H54 (cell line): ENCODE measurements at places on chromosomes 12 and 14.

DNA sequence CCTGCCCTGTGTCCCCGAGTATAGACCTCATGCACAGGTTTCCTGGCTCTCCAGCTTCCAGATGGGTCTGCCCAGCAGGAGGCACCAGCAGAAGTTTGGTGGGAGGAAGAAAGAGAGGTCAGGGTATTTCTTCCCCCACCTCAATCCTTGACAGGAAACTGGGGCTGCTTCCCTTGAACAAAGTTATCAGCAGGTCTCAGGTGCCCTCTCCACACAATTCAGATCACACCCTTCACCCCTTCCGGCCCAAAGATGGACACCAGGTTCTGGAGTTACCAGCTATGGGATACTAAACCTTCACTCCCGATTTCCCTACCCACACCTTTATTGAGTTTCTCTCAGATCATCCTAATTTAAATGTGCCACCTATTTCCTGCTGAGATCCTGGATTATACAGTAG, 1.2 kb downstream of the SART3 start:
- DNase-seq = no peak

GRCh38 chr14:66087231-66087630, 398.9 kb upstream of the CCDC196 start:
- no peak for DNase-seq

DNA sequence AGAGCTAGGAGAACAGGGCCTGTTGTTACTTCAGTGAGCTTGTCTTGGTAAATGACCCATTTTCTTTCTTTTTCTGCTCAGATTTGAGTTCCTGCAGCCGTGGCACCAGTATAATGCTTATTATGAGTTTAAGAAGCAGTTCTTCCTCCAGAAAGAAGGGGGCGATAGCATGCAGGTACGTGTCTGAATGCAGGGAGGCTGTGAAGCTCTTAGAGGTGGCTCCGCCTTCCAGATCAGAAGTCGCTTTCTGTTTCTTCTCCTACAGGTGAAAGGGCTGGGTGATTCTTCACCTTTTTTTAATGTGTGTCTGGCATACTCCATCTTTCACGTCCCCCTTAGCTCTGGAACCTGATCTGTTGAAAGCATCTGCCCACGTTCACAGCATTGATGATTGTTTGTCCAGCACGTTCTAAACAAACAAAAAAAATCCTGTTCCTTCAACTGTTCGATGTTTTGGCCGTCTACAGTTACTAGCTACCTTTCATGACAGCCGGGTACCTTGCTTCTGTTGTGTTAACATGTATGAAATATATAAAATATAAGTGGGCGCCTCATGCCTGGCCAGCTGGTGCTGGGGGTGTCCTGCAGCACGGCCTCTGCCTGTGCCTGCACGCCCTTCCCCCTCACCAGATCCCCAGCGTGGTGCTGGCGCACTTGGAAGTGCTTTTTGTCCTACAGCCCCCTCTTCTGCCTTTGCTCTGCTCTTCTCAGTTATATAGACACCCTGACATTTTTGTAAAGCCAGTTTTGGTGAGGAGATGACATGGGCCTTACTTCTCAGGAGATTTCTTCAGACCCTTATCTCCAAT, 44.6 kb downstream of the SFSWAP start:
- peak; percentile 33 for DNase-seq

DNA sequence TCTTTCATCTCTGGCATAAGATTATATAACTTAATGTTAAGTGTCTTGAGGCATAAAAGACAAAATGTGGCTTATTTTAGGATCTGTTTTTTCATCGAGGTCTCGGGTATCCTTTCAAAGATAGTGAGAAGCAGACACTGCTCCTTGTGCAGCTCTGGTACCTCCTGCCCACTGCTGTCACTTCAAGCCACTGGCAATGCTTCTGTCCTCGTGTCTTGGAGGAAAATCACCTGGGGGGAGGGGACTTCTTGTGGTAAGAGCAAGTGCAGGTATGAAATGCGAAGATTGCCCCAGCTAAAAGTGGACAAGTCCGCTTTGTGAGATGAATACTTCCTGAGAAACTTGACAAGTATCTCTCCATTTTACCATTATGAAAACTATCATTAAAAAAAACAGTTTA, 37.8 kb upstream of the DYNC1H1 start:
- no peak for DNase-seq

DNA sequence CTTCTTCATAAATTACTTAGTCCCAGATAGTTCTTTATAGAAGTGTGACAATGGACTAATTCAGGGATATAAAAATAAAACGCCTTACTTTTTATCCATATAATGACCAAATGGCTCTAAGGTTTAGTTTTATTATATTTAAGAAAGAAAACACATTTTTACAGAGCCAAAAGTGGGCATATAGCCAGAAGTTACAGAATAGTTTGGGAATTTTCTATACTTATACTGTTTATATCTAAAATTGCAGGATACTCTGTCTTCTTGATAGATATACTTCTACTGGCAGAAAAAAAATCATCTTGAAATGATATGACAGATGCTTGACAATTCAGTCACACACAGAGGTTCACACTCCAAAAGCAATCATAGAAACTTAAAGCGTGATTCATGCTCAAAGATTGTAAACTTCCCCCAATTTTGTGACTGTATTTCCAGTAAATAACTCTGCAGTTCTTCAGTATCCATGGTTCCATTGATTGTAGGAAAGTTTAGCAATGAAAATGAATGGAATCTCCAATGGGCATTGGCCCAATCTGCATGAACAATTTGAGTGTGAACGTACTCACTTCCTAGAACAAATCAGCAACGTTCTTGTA, 307.8 kb downstream of the NOVA1 start:
- no peak for DNase-seq

DNA sequence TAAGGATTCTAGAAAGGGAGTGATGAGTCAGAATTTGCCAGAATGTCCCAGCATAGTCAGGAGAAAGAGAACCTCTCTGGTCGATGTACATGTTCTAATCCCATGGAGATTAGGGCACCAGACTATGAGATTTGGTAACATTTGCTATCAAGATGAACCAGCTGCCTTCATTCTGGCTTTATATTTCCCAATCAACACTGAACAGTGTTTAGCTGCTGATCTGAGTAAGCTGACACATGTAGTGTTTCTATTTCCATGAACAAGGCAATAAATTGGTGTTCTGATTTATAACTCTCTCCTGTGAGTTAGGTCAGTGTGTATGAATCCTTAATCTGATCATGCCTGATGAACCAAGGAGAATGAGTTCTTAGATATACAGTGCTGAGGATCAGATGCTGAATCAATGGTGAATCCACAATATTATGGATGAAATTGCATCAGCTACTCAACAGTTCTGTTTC, 158.0 kb upstream of the AMIGO2 start:
- DNase-seq = no peak

GRCh38 chr12:110223777-110224378, 57.2 kb upstream of the ATP2A2 start:
- no peak for DNase-seq
